CD14-positive monocyte (primary cell): ENCODE measurements at places on chromosomes 16 and 17.
A peak's percentile ranks its signal among the peaks of the same experiment; 100 is the strongest.

- DNase-seq: no peak
Observed at GRCh38 chr16:35174016-35174415, 1714.6 kb downstream of the TP53TG3F start.

DNA sequence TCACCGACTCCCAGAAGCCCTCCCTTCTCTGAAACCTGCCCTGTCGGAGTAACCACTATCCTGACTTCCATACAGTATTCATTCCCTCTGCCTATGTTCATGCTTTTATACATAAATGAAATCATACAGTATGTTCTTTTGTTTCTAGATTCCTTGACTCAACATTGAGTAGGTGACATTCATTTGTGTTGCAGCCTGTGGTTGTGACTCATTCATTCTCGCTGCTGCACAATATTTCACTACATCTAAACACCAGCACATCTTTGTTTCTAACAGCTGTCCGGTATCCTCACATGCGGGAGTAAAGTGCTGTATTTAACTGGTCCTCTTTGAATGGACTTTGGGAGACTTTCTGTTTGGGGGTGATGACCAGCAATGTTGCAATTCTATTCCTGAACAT, 135.0 kb upstream of the FOXF1 start:
- no peak for DNase-seq

DNA sequence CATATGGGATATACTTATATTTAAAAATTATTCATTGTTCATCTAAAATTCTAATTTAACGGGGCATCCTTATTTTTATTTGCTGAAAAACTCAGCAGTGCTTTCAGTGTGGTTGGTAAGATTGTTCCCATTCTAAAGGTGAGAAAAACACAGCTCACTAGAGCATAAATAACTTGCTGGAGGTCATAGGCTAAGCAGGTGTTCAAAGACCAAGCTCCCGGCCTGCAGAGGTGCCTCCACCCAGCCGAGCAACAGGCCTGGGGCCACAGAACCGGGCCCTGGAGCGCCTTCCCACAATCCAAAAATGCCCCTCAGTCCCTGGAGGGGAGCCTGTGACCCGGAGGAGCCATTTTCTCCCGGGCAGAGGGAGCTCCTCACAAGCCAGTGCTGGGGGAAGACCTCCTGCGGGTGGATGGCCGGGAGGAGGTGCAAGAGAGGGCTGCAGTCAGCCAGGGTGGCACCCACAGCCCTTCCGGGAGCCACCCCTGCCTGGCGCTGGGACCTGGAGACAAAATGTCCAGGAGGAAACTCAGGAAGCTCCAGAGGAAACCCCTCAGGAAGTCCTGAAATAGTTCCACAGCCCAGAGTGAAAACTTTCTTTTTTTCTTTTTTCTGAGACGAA, 14.7 kb downstream of the ABR start:
- no peak for DNase-seq

GRCh38 chr17:57350266-57350665, 93.9 kb downstream of the MSI2 start:
- no peak for DNase-seq

DNA sequence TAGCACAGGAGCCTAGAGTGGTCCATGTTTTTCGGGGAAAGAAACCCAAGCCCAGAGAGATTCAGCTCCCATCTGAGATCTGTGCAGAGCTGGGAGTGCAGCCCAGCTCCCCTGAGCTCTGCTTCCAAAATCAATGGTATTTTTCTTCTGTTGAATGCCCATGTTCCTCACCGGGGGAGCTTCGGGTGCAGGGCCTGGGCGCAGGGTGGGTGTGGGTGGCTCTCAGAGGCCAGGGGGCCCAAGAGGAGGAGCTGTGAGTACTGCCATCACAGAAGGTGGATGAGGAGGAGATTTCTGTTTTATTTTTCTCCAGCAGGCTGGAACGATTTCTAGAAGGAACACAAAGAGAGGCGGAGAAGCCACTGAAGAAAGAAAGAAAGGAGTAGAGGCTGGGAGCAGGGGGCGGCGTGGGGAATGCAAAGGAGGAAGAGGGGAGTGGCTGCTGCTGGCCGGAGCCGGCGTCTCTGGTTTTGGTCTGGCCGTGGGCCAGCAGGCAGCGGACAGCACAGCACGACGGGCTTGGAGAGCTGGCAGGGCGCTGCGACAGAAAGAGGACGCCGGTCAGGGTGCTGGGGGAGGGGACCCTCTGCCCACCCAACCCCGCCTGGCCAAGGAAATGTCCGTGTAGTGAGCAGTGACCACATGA, 76.2 kb upstream of the KSR1 start:
- DNase-seq: peak; percentile 22

DNA sequence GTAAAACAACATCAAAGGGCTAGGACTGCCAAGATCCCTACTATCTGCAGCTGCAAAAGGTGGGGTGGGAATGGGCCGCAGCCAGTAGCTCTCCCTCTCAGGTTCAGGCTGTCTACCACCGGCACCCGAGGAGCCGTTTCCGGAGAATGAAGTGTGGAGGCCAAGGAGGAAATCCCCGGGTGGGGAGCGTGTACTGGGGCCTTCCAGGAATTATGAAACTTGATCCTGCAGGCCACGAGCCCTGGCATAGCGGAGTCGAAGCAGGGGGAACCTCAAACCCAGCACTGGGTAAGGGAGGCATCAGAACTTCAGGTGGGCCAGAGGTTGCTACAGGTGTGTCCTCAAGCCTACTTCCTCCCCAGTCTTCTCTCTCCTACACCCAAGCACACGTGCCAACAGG, 5.1 kb downstream of the INPP5K start:
- no peak for DNase-seq

- no peak for DNase-seq
Observed at GRCh38 chr16:51237861-51238378, 86.8 kb upstream of the SALL1 start.

DNA sequence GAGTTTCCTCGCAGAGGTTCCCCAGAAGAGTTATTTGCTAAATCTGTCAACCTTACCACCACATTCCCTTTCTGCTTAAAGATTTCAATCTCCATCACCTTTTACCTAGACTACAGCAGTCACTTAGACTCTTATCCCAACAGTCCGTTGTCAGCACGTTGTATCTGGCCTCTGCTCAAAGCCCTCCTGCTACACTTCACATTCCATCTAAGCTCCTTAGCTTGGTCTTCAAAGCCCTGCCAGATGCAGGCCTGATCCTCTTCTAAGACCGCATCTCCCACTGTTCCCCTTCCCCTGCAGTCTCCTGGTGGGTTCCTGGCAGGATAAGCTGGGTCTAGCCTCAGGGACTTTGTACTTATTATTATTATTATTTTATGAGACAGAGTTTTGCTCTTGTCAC, 10.3 kb upstream of the SRCAP start:
- no peak for DNase-seq

DNA sequence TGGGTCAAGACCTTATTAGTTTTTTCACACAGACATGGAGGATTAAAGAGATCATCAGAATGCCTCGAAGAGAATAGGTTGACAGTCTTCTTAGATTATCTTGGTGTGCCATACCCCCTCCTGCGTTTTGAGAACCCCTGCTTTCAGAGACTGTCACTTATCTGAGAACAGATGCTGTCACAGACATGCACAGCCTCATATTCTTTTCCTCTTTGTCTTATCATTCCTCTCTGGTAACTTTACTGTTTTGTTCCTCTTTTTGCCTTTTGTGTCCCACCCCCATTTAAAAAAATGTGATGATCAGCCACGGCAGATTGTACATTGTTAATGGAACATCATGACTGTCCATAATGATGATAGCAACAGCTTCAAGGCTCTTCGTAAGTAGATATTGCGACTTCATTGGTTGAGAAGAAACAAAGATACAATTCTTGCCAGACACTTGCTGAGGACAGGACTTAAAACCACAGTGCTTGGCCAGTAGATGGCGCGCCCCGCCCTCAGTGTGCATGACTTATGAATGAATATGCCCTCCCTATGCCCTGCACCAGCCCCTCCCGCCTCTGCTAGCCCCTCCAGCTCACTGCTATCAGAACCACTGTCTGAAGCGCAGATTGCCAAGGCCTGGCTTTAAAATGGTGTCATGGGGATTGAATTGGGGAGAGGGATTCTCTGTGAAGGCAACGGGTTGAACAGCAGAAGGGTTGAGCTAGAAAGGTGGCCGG, 2.6 kb upstream of the PITPNC1 start:
- DNase-seq: peak; percentile 86

- no peak for DNase-seq
Observed at GRCh38 chr17:71919896-71920295, 200.9 kb upstream of the SOX9 start.

GRCh38 chr17:82019690-82020571, 2.7 kb downstream of the CENPX start:
- peak; percentile 60 for DNase-seq

DNA sequence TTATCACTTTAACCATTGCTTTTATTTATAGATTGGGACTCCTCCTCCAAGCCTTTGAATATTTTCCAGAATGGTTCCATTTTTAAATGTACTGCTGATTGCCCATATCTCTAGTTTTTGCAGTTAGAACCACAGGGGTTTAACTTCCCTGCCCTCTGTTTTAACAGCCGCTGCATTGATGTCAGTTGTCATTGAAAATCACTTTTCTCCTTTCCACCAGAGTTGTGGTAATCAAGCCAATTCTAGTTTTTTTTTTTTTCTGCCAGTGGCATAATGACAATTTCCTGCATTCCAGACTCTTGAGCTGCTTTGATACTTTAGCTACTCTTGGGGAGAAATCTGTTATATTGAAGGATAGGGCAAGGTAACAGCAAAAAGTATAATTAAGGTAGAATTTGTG, 91.5 kb downstream of the HS3ST4 start:
- no peak for DNase-seq

DNA sequence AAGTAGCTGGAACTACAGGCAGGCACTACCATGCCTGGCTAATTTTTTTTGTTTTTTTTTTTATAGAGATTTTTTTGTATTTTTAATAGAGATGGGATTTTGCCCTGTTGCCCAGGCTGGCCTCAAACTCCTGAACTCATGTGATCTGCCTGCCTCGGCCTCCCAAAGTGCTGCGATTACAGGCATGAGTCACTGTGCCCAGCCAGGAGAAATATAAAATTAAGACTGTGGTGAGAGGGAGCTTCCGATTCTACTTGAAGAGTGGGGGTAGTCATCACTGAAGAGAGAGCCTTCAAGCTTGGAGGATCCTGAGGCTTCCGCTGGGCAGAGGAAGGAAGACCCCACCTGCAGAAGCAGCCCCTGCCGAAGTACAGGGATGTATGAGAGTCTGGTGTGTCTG, 34.4 kb upstream of the RGS9 start:
- DNase-seq: no peak

DNA sequence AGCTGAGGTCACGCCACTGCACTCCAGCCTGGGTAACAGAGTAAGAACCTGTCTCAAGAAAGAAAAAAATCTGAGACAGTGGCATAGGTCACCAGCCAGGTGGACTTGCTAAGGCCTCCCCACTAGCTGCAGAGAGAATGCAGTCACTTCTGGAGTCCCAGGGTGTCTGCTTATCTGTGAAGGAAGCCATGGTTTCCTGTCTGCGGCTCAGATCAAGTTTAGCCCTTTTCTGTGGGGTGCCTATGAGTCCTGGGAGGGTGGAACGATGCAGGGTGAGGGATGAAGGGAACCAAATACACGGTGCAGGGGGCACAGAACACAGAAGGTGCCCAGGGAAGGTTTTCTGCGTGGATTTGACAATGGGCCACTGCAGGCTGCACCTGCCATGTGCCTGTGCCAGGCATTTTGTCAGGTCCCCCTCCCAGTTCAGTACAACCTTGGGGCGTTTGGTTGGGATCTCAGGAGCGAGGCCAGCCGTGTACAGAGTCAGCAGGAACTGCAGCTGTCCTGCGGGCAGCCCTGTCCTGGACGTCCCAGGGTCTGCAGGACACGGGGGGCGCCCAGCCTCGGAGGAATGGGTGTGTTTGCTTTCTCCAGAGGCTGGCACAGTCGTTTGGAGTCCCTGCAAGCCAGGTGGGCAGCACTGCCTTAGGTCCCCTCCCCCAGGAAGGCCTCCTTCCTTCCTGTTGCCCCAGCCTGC, 41.8 kb downstream of the RAB11FIP4 start:
- no peak for DNase-seq

DNA sequence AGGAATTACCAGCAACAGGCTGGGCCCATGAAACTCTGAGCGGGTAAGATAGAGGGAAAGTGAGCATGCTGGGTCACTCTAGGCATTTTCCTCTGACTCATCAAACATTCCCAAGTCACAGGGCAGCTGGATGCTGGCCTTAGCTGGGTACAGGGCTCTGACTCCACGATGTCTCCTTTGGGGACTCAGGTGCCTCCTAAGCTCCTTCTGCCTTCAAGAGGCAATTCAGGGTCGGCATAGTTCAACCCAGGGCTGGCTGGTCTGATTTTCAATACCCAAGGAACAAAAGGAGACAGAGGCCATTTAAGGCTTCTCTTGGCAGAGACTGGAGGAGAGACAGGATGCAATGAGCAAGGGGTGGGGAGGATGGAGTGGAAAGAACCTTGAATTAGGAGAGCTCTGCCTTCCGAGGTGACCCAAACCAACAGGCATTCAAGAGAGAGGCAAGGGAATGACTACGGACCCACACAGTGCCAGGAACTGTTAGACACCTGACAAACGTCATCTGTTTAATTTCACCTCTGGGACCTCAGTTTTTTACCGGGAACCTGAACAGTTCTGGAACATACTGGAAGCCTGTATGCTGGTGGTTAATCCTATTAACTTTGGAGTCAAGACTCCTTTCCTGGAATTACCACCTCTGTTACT, 910 bp downstream of the WBP2 start:
- DNase-seq: peak; percentile 41

GRCh38 chr16:85027958-85028684, 526 bp downstream of the KIAA0513 start:
- no peak for DNase-seq

DNA sequence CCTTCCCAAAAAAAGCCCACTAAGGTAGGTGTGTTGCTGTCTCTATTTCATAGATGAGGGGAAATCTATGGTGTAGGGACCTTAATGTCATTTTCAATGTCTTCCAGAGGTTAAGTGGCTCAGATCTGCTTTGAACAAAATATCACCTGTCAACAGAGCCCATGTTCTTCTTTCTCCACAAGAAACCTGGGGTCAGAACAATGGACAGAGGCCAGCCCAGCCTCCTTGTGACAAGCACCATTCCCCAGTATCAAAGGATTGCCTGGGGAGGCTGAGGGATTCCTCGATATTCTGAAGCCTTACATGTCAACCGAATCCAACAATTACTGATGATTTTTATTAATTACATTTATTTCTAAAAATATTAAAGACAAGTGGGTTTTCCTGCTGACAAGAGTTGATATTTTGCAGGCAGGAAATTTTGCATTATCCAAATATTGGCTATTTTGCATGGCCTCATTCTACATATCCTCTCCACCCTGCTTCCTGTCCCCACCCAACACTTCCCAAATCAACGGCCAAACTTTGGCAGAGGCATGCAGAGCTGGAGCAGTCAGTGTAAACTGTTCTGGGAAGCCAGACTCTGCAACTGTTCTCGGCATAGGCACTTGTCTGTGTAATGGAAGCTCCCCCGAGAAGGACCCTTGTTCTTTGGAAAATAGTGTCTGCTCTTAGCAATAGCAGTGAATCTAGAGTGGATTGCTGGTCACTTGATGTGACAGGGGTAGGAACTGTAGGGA, 281.5 kb downstream of the HS3ST3A1 start:
- DNase-seq: no peak

GRCh38 chr17:16519021-16519420, 27.0 kb upstream of the LRRC75A start:
- no peak for DNase-seq
